HS-5 (cell line): ENCODE measurements at places on chromosomes 4 and X.

- DNase-seq = no peak
Observed at GRCh38 chrX:104435249-104435648, 130.8 kb upstream of the IL1RAPL2 start.

DNA sequence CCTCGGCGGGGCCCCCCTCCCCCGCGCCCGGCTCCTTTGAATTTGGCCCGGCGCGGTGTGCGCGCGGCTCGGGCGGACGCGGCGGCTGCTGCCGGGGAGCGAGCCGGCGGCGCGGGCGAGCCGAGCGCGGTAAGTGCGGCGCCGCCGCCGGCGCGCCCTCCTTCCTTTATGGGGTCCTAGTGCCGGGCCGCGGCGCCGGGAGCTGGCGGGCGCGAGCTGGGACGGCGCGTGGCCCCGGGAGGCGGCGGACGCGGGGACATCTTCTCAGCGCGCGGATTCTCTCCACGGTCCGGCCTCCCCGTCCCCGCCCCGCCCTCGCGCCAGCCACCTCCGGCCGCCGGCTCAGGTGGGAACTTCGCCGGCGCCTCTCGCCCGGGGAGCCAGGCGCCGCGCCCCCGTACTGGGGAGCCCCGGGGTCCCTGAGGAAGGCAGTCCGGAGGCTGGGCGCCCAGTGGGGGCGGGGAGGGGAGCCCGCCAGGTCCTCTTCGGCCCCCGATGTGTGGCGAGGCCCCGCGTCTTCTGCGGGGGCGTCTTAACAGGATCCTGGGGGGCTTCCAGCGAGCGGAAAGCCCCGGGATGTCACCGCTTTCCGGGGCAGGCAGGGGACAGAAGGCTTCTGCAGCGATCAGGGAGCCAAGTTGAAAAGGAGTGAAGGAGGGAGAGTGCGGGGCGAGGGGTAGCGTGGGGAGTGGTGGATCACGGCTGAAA is 98.4 kb upstream of the TENM3 start:
- DNase-seq = no peak

GRCh38 chr4:38330321-38330720 is 333.7 kb upstream of the KLF3 start:
- DNase-seq = no peak

GRCh38 chr4:77158487-77158861 is 1.5 kb downstream of the CCNG2 start:
- DNase-seq = no peak

DNA sequence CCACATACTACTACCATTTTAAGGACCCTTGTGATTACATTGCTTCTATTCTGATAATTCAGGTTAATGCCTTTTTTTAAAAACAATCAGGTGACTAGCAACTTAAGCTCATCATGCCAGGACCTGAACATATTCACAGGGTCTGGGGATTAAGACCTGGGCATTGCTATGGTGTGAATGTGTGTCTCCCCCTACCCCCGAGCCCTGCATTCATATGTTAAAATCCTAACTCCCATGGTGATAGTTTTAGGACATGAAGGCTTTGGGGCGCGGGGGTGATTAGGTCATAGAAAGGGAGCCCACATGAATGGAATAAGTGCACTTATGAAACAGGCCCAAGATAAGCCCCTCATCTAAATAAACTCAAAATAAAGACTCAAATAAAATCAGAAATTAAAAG is 734.4 kb upstream of the PABPC4L start:
- DNase-seq = no peak

- no peak for DNase-seq
Observed at GRCh38 chrX:30593440-30594200, 16.1 kb upstream of the TASL start.

GRCh38 chr4:187491959-187492358 is 503.6 kb upstream of the ZFP42 start:
- no peak for DNase-seq

GRCh38 chrX:49316085-49316484 is 5.8 kb upstream of the GAGE12J start:
- DNase-seq = no peak

DNA sequence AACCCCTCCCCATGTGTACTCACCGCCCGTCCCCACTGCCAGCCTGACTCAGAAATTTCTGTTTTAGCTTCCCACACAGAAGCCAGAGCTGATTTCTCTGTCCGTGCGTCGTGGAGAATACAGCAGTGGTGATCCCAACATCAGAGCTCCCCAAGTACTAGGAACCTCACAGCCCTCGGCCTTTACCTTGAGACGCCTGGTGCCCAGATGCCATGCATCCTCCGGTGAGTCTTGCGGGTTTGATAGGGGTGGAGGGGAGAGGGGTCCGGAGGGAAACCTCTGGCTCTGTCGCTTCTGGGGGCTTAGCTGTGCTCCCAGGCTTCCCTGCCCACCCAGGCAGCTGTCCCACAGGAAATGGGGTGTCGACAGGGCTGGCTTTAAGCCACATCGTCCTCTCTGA is 2.1 kb downstream of the LOC101059915 start:
- no peak for DNase-seq

DNA sequence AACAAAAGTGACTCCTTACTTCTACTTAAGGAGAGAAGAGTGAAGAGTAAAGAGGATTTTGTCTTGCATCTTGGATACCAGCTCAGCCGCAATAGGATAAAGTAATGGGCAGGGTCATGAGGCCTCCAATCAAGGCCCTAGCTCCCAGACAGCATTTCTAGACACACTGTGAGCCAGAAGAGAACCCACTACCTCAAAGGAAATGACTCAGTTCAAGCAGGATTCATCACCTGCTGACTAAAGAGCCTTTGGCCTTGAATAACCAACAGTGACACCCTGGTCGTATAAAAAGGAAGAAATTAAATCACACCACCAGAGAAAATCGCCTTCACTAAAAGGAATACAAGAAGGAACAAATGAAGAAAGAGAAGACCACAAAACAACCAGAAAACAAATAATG is 416.1 kb downstream of the PCDH18 start:
- no peak for DNase-seq

DNA sequence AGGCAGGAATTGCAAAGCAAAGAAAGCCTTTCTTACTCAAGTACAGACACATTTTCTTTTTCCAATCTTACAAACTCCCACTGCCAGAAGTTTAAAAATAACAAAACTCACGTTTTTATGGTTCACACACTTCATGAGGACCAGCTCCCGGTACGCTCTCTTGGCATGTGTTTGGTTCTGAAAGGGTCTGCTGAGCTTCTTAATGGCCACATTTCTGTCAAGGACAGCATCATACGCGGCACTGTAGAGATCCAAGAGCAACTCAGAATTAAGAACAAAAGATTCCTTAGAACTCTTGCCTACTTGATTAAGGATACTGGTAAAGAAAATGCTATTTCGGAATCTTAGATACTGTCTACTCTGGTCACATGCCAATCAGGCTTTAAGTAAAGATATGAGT is 252.7 kb downstream of the MAPK10 start:
- no peak for DNase-seq

- no peak for DNase-seq
Observed at GRCh38 chr4:24315056-24315455, 269.3 kb downstream of the DHX15 start.

DNA sequence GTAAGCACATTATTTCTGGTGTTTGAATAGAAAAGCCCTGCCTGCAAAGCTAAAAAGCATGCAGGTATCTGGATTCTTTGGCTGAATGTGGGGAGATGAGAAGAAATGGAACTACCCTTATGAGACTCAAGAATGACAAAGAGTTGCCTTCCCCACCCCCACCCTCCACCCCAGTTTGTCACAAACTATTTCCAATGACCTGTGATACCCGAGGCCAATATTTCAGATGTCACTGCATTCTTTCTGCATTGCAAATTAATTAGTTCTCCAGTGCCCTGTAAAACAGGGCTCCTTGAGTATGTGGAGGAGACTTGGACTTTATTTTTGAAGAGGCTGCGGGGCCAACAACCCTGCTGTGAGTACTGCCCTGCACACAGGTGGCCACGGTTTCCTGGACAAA is 116.4 kb downstream of the ZNF827 start:
- DNase-seq = no peak

DNA sequence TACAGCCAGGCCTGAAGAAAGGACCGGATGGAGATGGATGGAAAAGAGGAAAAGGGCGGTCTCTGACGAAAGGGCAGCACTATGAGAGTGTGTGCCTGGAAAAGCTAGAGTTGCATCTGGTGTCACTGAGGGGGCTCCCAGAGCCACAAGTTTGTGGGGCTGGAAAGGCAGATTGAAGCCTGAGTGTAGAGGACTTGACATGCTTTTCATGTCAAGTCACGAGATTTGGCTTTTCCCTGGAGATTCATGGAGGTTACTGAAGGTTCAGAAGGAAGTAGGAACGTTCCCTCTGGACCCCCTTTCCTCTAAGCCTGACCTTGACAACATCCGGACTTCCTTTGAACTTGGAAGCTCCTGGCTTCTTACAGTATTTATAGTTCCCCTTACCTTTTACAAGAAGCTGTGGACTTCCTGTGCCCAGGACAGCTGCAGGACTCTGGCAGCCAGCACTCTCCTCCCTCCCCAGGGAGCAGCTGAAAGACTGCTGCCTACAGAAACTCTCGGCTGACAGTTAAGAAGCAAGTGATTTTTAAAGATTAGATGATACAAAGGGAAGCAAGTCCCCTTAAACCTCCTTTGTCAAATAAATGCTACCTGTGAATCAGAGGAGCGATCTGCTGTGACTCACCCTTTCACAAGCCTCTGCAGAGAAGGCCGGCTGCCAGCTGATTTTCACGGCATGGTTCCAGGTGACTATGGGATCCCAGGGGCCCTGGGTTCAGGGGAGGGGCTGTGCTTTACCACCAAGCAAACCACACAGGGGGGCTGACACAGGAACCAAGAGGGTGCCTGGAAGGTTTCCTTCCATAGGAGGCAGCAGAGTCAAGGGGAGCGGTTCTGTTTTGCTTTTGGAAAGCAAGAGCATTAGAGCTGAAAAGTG is 72.9 kb upstream of the STIM2 start:
- DNase-seq = peak; percentile 32

DNA sequence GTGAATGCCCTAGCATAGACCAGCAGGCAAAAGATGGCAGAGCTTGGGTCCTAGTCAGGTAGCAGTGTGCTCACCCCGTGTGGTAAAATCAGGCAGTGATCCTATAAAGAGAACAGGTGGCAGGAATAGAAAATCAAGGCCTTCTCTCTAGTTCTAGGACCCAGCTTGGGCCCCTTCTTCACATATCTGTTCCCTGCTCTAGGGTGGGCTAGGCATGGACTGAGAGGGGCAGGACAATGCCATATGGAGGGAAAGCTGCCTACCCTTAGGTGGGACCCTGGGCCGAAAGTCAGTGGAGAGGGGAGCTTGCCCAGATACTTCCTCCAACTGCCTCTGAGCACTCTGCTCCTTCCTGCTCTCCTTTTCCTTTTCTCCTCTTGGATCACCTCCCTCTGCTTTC is 117.4 kb upstream of the NALF2 start:
- no peak for DNase-seq
